Natural killer cell (primary cell): ENCODE measurements at places on chromosomes 7 and 10.

DNA sequence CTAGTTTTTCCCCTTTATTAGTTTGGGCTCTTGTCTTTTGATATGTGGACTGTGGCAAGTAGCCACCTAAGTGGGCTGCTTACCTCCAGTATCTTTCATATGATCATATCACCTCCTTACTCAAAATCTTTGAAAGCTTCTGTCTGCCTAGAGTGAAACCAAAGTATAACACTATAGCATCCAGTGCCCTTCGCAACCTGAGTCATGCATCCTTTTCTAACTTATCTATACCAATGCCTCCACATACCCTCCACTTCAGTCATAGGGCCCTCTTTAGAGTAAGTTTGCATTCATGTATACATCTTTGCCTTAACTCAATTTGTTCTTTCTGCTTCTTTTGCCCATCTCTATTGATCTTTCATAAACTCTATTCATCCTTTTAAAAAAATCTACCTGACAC, 15.7 kb upstream of the MACC1 start:
- DNase-seq, result no peak

GRCh38 chr10:23070913-23071218, 24.5 kb upstream of the MSRB2 start:
- DNase-seq, result no peak

GRCh38 chr10:119031496-119032059, 2.1 kb downstream of the NANOS1 start:
- no peak for DNase-seq

DNA sequence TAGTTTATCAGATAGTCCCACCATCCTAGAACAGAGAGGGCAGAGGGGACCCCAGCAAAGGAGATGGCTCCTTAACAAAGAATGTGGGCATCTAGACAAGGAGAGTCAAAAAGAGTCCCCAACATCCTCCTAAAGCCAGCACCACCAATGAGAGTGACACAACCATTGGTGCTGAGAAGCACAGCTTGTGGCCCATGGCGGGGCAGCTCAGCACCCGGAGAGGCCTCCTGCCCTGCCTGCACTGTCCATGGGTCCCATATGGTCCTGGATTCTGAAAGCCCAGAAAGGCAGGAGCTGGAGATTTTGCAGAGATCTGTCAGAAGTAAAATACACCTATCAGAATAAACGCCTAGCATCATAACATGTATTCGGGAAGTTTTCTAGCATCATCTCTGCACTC, 311.8 kb upstream of the ZNF32 start:
- no peak for DNase-seq

DNA sequence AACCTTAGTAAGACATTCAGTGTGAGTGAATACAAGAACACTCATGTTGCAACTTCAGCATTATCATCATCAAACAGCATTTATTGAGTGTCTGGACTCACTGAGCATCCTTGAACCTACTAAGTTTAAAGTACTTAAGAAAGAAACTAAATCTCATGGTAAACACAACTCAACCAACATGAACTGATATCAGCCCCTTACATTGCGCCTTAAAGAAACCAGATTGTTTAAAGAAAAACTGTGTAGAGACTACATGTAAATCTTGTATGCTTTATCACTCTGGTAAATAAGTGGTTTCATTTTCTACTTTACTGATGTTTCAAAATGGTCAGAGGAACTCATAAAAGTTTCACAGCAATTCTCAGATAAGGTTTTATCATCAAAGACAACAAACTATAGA, 157.5 kb upstream of the FERD3L start:
- DNase-seq, result no peak

- DNase-seq, result no peak
Measured at GRCh38 chr7:96016056-96016586, 243.8 kb downstream of the DYNC1I1 start.

DNA sequence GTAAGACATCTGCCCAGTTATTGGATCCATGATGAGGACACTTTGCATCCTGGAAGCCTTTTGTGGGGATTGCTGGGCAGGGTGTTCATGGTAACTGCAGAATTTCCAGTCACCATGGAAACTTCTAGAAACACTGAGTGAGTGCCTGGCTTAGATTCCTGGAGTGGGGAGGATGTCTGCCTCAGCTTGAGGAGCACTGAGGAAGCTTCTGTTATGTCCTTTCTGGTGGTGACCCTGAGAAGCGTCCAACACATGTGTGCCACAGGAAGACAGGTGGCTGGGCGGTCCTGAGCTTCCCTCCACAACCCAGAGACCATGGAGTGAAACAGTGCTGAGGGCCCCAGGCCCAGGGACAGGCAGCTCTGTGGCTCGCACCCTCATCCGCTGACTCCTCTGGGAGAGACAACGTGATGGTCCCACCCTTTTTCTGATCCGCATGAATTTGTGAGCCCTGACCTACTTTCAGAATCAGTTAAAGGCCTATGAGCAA, 191.8 kb upstream of the CXCL12 start:
- no peak for DNase-seq

- DNase-seq, result no peak
Measured at GRCh38 chr10:11012421-11013295, 5.0 kb upstream of the CELF2 start.

DNA sequence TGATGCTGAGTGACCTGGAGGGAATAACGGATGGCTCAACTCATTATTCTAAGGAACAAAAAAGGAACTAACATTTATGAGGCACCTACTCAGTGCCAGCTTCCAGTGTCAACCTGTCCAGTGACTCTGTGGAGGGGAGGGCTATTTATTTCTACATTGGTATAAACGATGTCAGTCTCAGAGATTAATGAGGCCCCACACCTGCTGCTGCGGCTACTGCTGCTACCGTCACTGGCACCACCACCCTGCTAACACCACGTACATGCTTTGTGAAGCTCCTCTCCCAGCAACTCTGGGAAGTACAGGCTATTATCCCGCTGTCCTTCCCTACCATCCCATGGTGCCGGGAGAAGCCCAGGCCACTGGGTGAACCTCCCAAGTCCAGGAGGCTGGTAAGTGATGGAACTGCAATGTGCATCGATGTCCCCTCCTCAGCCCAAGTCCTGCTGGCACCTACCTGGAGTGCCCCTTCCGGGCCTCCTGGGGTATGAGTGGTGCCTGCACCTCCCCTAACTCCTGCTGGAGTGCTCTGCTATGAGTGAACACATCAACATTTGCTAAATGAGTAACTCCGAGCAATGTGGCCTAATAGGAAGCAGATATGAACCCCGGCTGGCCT, 101.5 kb downstream of the ARHGAP22 start:
- no peak for DNase-seq

GRCh38 chr10:62610649-62611229, 193.8 kb upstream of the ADO start:
- DNase-seq, result peak; percentile 86

DNA sequence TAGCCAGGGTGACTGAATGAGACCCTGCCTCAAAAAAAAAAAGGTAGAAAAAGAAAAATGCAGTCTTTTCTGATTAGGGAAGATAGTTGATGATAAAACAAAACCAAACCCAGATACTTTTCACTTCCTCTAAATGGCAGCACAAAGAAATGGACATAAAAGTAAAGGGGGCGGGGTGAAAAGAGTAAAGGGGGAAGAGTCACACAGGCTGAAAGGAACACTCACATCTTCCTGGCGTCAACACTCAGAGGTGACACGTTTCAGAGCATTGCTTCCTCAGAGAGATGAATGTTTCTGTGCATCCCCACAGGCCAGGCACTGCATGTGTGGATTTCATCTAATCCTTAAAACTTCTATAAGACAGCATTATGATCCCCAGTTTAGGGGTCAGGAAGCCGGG, 81.2 kb downstream of the HIPK2 start:
- peak; percentile 31 for DNase-seq

GRCh38 chr10:89280508-89280907, 21.3 kb upstream of the IFIT2 start:
- no peak for DNase-seq

DNA sequence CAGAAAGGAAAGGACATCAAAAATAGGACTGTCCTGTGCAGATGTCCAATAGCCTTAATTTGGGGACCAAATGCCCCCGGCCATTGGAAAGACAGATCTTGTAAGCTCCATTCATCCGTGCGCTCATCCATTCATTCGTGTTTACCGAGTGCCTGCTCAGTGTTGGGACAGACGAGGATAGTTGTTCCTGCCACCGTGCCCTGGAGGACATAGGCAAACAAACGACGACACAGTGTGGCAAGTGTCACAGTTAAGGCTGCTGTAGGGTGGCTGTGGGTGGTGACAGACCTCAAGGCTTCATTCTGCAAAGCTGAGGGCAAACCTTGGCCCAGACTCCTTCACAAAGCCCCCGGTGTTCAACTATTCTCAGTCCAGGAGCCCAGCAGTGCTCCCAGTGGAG, 27.6 kb downstream of the MKI67 start:
- no peak for DNase-seq

DNA sequence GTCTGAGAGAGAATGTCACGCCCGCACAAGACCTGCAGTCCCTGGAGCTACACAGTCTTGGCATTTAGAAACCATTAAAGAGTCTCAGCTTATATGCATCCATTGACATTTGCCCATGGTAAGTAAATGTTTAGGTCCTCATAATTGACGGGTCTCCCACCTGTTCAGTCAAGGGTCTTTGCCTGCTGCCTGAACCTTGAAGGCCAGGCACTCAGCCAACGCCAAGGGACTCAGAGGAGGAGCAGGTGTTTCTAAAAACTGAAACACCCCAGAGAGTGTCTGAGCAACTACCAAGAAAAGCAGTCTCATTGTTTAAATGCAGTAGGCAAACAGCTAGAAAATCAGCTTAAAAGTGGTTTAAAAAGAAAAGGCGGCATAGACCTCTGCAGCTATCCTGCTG, 264.7 kb upstream of the AKR1E2 start:
- DNase-seq, result no peak

GRCh38 chr10:33267708-33268107, 66.8 kb downstream of the NRP1 start:
- DNase-seq, result no peak

DNA sequence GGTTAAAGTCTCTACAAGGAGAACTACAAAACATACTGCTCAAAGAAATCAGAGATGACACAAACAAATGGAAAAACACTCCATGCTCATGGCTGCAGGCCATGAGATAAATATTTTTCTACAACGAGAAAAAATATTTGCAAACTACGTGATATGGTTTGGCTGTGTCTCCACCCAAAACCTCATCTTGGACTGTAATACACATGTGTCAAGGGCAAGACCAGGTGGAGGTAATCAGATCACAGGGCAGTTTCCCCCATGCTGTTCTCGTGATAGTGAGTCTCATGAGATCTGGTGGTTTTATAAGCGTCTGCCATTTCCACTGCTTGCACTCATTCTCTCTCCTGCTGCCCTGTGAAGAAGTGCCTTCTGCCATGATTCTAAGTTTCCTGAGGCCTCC, 57.8 kb downstream of the COA1 start:
- no peak for DNase-seq

DNA sequence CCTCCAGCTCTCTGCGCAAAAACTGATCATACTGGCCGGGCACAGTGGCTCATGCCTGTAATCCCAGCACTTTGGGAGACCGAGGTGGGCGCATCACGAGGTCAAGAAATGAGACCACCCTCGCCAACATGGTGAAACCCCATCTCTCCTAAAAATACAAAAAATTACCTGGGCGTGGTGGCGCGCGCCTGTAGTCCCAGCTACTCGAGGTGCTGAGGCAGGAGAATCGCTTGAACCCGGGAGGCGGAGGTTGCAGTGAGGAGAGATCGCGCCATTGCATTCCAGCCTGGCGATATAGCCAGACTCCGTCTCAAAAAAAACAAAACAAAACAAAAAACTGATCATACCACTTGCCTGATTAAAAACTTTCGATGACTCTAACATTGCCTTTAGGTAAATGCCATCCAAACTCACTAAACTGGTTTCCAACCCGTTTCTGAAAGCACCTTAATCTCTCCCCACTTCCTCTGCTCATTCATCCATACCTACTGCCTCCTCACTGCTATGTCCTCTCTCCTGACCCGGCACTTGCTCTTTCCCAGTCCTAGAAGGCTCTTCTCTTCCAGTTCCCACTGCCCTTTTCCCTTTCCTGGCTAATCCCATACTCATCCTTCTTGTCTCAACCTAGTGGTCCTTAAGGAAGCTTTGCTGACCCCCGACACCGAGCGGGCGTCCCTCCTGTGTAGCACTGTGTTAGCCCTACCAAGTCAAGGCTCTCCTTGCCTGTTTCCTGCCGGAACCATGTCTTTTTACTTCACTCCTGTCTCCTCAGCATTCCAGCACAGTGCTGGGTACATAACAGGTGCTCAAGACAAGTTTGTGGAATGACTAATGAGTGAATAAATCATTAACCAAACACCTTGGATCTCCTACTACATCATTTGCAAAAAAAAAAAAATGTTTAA, 686 bp upstream of the MIOS start:
- DNase-seq, result no peak

GRCh38 chr10:104639590-104640338, 1.3 kb upstream of the SORCS3 start:
- no peak for DNase-seq

GRCh38 chr10:28520346-28520745, 12.6 kb upstream of the WAC start:
- no peak for DNase-seq

DNA sequence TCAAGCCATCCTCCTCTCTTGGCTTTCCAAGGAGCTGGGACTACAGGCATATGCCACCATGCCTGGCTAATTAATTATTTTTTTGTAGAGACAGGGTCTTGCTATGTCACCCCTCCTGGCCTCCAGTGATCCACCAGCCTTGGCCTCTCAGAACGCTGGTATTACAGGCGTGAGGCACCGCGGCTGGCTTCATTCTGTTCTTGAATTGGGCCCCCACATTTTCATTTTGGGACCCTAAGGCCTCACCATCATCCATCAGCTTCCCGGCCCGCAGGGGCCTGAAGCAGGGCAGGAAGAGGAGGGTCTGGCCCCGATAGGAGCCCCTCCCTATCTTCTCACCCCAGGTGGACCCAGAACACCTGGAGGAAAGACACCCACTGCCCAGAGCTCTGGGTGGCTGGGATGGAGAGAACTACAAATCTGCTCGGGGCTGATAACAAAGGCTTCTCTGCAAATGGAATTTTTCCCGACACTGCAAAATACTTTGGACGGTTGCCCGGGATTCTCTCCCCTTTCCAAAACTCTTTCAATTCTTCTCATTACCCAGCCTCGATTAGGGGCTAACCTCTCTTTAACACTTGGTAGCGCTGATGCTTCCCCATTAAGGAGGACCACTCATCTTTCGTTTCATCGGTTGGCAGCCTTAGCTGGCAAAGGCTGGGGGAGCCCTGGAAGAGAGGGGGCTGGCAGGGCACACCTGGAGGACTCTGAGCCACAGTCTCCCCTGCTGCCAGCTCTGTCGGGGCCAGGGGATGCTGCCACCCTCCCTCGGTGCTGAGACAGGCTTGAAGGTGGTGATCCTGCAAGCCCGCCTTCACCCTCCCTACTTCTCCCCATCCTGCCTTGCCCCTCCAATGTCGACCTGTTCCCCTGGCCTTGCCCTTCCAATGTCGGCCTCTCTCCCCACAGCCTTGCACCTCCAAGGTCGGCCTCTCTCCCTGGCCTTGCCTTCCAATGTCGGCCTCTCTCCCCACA, 81.0 kb upstream of the GNA12 start:
- DNase-seq, result no peak

- no peak for DNase-seq
Measured at GRCh38 chr7:142883571-142884285, 1.8 kb downstream of the TRPV6 start.

GRCh38 chr10:108970016-108970415, 953.3 kb downstream of the XPNPEP1 start:
- no peak for DNase-seq

- DNase-seq, result no peak
Measured at GRCh38 chr7:18126281-18126680, 98.6 kb upstream of the PRPS1L1 start.

GRCh38 chr7:14288701-14289100, 299.2 kb upstream of the ETV1 start:
- DNase-seq, result no peak

GRCh38 chr10:88980247-88980646, 10.4 kb upstream of the FAS start:
- no peak for DNase-seq
